ENCODE measurements at places on chromosomes 4 and X. TPM values are rescaled to one million over a fixed set of nuclear protein-coding genes. Genes with fewer than 3 reads are reported as not detected.
A peak's percentile ranks its signal among the peaks of the same experiment; 100 is the strongest.

The MAGEH1 gene
- total RNA-seq = 10.6 TPM

DNA sequence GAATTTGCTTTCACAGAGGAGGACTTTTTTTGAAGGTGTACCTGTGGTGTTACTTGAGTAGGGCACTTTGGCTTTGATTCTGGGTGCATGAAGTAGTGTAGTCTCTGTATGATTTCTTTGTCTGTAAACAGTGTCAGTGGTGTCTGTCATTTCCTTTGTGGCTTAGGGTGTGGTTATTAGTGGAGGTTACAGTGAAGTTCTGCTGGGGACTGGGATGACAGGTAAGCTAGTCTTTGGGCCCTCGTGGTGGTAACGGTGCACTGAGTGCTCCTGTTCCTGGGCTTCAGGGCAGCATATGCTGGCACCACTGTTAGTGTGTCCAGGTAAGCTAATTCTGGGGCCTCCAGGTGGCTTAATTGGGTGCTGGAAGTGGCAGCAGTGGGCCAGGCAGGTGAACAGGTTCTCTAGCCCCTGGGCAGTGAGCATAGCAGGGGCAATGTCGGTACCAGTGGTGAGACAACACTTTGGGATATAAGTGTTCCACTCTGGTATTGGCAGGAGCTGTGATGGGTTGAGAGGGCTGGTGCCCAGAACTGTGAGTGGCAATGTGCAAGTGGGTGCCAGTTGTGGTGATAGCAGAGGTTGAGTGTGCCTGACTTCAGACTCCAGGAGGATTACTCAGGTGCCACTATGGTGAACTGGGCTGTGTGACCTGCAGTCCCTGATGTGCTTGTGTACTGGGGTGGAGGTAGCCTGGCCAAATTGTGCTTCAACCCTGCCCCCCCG lies 26.0 kb upstream of the VSIG1 start:
- H3K4me1 ChIP-seq = no peaks in the 10 kb centered on the region
- no peak overlapping the region for H3K4me3 ChIP-seq
- H3K27ac ChIP-seq = no peak overlapping the region
- H3K36me3 ChIP-seq = no peaks in the 10 kb centered on the region
- H3K27me3 ChIP-seq = peaks cover 6% of the 10 kb centered on the region

DNA sequence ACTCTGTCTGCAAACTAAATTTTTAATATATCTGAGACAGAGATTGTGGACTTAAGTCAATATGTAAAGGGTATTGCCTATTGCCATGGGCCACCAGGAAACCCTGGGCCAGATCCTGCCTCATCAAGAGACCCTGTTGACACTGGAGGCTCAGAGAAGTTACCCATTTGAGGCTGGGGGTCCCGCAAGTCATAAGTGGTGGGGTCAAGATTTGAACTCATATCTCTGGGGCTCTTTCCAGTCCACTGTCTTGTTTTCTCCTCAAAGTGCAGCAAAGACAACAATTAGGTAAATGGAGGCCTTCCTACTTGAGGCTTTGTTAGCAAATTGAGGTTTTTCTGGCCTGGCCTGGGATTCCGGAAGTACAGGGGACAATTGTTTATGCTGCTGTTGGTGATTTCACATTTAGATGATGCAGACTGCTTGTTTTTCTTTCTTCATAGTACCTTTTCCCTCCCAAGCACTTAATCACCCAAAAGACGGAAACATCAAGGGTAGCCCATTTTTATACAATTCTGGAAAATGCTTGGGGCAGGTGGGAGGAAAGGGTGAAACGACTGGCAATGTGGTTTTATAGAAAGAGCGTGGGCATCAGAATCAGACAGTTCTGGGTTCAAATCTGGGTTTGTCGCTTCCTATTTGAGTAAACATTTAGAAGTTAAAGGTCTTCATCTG lies 160.0 kb downstream of the SMIM20 start:
- H3K4me3 ChIP-seq = no peak overlapping the region
- H3K27me3 ChIP-seq = no peaks in the 10 kb centered on the region
- no peaks in the 10 kb centered on the region for H3K4me1 ChIP-seq
- no peak overlapping the region for H3K27ac ChIP-seq
- no peak for DNase-seq
- H3K36me3 ChIP-seq = no peaks in the 10 kb centered on the region

- peak overlapping the region; percentile 40 for H3K4me3 ChIP-seq
- DNase-seq = peak; percentile 75
- H3K36me3 ChIP-seq = no peaks in the 10 kb centered on the region
- H3K4me1 ChIP-seq = peaks cover 18% of the 10 kb centered on the region
These were observed 137.6 kb upstream of the TEX13D start for GRCh38 chrX:124194901-124195300.

DNA sequence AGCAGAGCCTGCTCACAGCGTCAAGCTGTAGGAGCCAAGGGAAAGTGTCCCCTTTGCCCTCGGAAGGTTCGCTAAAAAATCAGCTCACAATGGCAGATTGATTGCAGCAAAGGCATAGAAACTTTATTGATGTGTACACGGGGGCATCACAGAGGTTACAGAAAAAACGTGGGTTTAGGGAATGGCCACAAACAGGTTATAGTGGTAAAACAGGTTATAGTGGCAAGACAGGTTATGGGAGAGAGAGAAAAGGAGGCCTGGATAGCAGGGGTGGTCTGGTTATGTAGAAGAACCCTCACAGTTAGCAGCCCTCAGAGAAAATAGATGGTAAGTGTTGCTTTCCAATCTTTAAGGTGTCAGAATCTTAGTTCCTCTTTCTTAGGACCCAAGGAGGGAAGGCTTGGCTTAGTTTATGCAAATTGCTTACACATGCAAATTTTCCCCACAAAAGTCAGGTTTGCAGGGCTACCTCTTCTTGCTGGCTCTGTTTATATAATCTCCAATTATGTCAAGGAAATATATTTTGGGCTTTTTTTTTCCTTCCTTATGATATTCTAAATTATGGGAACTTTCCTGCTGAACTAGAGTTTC lies 113.7 kb downstream of the BMP15 start:
- H3K27me3 ChIP-seq = no peaks in the 10 kb centered on the region
- no peak overlapping the region for H3K27ac ChIP-seq

DNA sequence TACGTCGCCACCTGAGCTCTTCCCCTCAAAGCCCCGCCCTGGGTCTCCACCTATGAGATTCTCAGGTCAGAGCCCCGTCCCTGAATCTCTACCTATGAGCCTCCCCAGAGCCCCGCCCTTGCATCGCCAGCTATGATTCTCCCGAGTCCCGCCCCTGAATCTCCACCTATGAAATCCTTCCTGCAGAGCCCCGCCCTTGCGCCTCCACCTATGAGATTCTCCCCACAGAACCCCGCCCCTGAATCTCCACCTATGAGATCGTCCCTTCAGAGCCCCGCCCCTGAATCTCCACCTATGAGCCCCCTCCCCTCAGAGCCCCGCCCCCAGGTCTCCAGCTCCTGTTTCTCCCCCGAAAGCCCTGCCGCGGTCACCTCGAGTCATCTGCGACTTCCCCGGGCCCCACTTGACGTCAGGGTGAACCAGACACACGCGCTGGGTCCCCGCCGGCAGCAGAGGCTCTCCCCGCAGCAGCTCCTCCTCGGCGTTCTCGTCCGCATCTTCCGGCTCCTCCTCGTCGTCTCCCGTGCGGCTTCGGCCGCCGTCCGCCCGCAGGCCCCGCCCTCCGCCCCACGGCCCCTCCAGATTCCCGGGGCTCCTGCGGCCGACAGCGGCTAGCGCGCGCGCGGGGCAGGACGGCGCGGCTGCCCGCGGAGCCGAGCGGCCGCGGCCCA lies 393 bp downstream of the GTPBP6 start:
- peaks cover 26% of the 10 kb centered on the region for H3K36me3 ChIP-seq
- H3K4me1 ChIP-seq = no peaks in the 10 kb centered on the region
- peak overlapping the region; percentile 95 for H3K27ac ChIP-seq
- no peaks in the 10 kb centered on the region for H3K27me3 ChIP-seq

GRCh38 chr4:46404981-46405380 lies 15.1 kb upstream of the GABRA2 start:
- no peaks in the 10 kb centered on the region for H3K27me3 ChIP-seq
- no peaks in the 10 kb centered on the region for H3K36me3 ChIP-seq
- no peaks in the 10 kb centered on the region for H3K4me1 ChIP-seq
- H3K27ac ChIP-seq = no peak overlapping the region

DNA sequence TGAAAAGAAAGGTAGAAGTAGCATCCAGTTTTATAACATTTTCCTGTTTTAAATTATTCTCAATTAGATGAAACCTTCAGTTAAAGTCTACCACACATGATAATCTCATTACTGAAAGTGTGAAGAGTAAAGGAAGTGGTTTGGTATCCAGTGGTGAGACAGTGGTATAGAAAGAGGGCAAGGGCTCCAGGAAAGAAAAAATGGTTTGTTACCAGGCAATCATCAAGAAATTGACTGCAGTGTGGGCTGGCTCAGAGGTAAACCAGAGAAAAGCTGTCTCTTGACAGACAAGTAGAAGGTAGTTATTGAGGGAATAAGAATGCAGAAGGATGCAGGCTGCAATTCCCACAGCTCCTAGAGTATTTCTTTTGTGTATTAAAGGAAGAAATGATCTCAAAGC lies 406.2 kb downstream of the TLL1 start:
- no peaks in the 10 kb centered on the region for H3K36me3 ChIP-seq
- no peaks in the 10 kb centered on the region for H3K4me1 ChIP-seq
- no peak overlapping the region for H3K27ac ChIP-seq
- no peaks in the 10 kb centered on the region for H3K27me3 ChIP-seq
- no peak overlapping the region for H3K4me3 ChIP-seq
- DNase-seq = no peak

DNA sequence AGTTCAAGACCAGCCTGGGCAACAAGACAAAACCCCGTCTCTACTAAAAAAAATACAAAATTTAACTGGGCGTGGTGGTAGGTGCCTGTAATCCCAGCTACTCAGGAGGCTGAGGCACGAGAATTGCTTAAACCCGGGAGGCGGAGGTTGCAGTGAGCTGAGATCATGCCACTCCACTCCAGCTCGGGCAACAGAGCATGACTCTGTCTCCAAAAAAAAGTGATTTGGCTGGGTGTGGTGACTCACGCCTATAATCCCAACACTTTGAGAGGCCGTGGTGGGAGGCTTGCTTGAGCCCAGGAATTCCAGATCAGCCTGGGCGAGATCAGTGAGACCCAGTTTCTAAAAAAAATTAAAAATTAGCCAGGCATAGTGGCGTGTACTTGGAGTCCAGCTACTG lies 4.1 kb downstream of the OPHN1 start:
- DNase-seq = no peak
- H3K4me1 ChIP-seq = peaks cover 10% of the 10 kb centered on the region
- H3K27me3 ChIP-seq = no peaks in the 10 kb centered on the region
- H3K36me3 ChIP-seq = no peaks in the 10 kb centered on the region

Data from psoas muscle (tissue), 8 donors.